GM12891 (cell line): ENCODE measurements at places on chromosomes 6 and 20.

DNA sequence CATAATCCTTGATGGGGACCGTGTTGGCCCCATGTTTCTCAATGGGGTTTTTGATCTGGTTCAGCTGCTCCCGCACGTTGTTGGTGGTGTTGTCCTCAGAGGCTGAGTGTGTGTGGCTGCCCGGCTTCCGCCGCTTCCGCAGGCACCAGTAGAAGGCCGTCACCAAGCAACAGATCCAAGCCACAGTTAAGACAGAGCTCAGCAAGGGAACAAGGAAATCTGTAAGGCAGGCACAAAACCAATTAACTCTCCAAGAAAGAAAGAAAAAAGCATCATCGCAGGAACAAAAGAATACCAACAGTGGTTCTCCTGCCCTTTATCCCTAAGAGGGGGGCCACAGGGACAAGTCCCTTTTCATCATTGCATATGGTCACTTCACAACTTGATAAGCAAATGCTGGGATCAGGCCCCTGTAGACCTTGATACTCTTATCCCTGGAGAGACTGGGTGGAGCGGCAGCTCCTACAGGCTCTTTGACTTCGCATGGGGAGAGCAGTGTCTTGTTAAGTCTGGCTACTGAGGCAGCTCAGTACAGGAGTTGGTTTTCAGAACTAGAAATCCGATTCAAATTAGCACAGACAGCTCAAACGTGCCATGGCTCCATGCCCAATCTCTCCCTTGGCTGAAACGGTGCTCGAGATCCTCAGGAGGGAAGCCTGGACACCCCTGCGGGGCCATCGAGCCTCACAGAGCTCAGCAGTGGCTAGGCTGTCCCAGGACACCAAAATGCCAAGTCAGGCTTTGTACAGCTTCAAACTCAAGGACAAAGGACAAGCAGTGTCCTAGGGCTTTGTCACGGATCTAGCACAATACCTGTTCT lies 33.9 kb downstream of the JAG1 start:
- no peak for DNase-seq

GRCh38 chr6:67802771-67803170 lies 832.3 kb upstream of the ADGRB3 start:
- DNase-seq = no peak

DNA sequence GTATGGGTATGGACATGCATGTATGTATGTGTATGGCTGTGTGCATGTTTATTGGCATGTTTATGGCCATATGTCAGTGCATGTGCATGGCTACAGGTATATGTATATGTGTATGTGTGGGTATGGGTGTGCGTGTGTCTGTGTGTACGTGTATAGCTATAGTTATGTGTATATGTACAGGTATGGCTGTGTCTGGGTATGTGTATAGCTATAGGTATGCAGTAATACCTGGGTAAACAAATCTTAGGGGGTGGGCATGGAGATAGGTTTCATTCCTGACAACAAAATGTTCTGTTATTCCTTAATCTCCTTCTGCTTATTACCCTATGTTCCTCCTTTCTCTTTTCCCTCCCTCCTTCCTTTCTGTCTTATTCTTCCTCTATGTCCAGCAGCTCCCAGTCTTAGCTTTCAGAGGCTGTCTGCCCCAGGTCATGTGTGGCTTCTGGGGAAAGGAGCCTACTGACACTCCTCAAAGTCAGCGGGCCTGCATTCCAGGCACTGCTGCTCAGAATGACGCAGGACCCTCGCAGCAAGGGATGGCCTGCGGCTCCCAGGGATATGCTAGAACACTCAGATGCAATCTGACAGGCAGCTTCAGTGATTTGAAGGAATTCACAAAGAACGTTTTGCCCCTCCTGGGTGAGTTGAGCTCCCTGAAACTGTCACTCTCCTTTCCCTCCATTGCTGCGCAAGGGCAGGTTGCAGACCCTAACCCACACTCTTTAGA lies 139.3 kb upstream of the PHACTR1 start:
- DNase-seq = no peak

- DNase-seq = peak; percentile 23
These were observed 141.1 kb downstream of the PDSS2 start for GRCh38 chr6:107318100-107318736.

GRCh38 chr6:96613291-96613999 lies 50.5 kb downstream of the FHL5 start:
- no peak for DNase-seq

GRCh38 chr6:154170106-154170505 lies 131.1 kb downstream of the OPRM1 start:
- no peak for DNase-seq

DNA sequence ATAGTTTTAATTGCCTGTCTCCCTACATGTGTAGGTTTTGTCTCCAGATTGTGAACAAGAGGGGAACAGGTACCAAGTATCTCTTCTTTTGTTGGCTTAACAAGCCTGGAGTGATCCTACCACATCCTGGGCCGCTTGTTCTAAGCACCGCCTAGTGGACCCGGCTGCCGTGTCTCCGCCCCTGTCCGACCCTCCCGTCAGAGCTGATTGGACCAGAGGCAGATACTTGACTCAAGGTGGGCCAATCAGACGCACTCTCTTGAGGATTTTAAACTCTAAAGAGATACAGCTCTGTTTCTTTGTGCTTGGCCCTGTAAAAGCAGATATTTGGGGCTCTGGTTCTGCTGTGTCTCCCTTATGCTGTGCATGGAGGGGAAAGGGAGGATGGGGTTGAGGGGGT lies 68.2 kb downstream of the PRDM1 start:
- no peak for DNase-seq

DNA sequence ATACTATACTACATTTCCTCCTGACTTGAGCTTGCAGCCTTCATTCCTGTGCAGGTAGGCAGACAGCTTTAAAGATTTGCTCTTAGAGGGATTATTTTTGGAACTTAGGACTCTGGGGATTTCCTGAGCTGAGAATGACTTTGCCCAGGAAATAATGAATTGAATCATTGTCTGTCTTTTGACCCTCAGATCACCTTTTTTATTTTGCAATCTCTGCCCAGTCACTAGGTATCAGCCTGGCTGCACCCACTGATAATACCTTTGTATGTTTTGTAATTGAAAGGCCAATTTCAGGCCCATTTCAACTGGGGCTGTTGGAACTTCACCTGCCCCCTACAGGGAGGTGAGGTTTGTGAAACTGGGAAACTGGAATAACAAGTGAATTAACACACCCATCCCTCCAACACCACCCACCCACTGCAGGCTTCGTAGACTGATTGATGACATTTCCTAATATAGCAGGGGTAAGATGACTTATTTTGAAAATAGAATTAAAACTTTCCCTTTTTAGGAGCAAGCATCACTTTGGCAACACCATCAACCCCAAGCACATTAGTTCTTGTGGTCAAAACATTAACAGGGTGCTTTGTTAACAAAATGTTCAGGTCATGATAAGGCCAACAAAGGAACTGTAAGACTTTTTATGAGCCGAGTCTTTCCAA lies 157.1 kb upstream of the CENPW start:
- DNase-seq = no peak

DNA sequence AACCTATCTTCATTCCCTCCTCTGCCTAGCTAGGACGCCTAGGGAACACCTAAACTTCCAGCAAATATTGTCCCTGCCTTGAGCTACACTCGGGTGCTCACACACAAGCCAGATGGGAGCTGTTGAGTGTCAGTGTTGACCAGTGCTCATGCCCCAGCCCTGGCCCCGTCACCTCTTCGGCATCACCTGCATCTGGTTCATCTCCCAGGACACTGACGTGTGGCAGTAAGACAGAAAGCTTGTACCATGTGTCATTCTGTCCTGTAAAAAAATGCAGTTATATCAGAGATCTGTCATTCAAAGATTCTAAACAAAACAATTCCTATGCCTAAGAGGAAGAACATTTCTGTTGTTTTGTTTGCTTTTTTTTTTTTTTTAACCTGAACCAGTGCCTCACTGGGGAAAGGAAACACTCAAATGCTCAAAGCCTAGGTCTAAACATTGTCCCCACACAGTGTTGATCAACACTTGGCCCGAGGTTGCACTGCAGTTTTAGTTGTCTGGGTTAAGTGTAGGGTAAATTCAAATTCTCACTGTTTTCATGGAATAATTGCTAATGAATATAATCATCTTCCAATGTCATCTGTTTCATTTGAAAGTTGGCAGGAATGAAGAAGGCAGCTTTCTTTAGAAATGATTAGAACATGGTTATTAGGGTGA lies 102.7 kb upstream of the SASH1 start:
- no peak for DNase-seq

- no peak for DNase-seq
These were observed 592.3 kb downstream of the FRK start for GRCh38 chr6:115468272-115469005.

DNA sequence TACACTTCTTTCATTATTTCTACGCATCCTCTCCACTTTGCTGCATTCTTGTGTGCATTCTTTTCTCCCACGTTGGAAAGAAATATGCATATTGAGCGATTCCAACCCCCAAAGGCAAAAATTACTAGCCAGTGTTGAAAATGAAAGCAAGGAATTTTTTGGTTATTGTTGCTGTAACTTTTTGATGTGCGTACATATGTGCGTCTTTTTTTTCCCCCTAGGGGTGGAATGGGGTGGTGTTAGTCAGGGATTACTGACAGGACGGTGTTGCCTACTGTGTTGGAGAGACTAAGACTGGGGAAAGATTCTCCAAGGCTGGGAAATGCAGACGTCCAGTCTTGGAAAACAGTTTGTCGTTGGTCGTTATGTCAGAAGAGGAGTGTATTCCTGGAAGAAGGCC lies 44.2 kb upstream of the ESR1 start:
- no peak for DNase-seq

GRCh38 chr6:73519926-73520687 lies 725 bp downstream of the EEF1A1 start:
- DNase-seq = no peak

DNA sequence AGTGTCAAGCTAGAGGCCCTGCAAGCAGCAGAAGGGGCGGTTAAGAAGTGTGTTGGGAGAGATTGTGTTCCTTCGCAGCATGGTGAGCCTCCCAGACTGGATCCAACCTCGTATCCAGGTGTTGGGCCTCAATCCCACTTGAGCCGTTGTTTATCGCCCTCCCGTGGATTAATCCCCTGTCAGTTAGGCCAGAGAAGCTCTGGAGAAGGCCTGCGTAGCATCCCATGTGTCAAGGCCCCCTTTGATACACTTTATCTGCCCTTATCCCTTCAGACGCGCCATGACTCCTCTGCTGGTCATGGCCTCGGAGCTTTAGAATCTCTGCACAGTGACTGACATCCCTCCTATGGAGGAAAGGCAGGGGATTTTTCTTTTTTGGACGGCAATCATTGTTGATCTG lies 181.0 kb downstream of the ZFP64 start:
- DNase-seq = no peak

GRCh38 chr6:118843685-118844390 lies 50.1 kb upstream of the ASF1A start:
- DNase-seq = peak; percentile 17

DNA sequence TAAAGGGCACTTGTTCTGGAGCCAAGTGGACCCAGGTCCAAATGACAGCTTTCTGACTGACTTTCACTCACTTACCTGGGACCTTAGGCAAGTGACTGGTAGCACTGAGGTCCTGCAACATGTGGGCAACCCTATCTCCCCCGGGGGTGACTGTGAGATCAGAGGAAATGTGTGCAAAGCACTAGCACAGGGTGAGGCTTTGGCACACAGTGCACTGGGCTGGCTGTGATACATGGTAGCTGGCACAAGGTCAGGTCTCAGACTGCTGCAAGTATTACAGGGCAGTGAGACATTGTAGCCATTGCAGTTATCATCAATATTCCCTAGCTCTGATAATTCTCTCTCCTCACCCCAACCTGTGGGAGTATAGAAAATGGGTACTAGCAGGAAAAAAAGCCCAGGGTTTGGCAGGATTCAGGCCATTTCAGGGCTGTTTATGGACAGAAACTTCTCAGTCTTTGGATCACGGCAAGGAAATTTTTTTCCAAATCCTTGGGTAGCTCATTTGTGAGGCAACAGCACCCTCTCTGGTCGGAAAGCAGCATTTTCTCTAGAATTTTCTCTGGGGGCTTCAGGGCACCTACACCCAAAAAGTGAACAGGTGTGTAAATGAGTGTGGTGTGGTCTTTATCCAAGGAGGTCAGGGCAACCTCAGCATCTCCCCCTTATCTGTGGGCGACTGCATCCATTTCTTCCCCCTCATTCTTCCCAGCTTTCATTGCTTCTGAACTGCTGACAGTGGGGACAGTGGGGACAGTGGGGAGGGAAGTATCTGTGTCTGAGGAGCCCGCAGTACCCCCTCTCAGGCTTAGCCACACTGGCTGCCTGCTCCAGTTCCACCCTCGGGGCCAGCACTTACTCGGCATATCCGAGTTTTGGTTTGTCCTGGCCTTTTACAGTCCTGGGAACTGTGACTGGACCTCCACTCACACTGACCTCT lies 148.7 kb upstream of the PHACTR3 start:
- no peak for DNase-seq

DNA sequence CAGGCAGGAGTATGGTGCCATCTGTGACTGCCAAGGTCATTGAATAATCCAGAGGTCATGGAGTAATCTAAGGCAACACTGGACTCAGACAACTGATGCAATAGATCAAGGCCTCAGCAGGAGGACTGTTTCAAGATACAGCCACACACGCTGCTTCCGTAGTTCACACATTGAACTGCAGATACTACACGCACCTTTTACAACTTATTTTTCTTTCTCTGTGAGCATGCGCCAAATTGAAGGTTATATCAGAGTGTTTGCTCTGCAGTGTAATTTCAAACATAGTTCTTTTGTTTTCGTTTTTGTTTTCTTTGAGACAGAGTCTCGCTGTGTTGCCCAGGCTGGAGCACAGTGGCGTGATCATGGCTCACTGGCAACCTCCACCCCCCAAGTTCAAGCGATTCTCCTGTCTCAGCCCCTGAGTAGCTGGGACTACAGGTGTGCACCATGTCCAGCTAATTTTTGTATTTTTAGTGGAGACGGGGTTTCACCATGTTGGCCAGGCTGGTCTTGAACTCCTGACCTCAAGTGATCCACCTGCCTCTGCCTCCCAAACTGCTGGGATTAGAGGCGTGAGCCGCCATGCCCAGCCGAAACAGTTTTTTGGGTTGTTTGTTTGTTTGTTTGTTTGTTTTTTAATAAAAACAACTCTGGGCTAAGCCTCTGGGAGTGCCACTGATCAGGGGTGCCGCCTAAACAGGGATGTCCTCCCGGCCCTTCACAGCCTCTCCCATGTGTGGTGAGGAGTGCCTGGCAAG lies 96.6 kb upstream of the NAA20 start:
- no peak for DNase-seq

DNA sequence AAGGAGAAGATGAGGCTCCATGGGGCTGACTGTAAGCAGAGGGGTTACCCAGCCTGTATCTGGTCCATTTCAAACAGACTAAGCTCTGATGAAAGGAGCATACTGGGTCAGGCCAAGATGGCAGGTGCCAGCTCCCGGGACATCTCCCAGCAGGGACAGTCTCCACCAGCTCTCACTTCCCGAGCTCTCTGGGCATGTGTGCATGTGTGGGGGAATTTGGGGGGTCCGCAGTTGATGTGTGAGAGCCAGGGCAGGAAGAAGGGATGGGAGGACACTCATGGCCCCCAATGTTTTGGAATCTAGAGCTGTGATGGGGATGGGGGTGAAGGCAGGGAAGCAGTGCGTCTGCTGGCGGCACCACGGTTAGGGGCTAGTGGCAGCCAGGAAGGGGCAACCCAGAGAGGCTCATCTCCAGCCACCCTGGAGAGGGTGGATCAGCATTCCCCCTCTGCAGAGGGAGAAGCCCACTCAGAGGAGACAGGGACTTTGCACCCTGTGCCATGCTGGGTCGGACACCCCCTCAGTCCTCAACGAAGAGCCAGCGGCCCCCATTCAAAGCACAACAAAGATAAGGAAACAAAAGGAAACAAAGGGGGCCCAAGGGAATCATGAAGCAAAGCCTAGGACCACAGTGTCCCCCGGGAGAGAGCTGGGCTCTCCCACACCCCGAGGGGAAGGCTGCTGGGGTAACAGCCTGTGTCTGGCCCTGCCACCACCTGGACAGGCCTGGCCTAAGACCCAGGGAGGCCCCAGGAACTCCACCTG lies 52.4 kb downstream of the DSTN start:
- DNase-seq = peak; percentile 8

GRCh38 chr6:95543798-95544197 lies 33.5 kb upstream of the MANEA start:
- no peak for DNase-seq
